ENCODE measurements at places on chromosomes 2 and 18.

DNA sequence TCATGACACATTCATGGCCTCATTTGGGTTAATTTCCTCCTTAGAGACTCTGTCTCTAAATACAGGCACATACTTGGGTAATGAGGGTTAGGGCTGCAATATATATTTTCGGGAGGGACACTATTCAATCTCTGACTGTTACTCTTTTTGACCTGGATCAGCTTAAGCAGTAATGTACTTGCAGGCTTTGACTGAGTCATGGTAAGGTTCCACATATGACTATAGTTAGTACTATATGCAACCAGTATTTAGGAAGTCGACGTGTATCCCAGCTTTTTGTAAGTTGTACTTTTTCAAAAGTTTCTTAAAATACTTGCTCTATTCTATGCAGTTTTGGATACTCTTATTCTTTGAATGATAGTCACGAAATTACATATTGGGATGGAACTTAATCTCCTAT is 37.2 kb upstream of the CDH19 start:
- no peak for DNase-seq

- no peak for DNase-seq
Measured at GRCh38 chr2:70790136-70790828, at the start of gene FIGLA. FIGLA (minus strand) TSS chr2:70790643; CDS start chr2:70790638, 5 bp downstream.

DNA sequence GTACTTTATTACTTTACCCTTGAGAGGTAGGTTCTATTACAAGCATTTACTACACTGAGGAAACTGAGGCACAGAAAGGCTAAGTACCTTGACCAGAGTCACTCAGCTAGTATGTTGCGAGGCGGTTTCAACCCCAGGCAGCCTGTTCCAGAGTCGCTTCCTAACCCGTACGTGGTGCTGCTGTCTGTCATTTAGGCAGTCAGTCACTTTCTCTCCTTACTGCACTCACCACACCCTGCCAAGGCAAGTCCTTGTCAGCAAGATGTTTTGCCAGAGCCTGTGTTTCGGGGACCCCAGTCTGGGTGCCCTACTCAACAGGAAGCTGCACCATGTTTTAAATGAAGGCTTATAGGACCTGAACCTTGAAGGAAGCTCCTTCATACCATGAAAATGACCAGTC is 174.9 kb downstream of the TPGS2 start:
- DNase-seq, result no peak

DNA sequence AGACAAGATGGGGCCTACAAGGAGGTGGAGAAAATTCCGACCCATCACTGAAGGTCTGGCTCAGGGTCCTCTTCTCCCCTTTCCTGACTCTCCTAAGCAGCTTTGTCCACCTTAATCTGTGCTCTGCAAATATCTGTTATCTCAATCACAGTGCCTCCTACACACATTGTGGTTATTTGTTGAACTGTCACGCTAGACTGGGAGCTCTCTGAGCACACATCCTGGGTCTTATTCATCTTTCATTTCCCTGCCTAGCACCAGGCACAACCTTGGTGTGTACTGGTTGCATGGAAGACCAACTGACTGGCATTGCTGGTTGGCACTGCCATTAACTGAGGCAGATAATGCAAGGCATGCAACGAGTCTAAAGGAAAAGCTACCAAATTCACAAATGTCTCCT is 122.9 kb upstream of the ST6GAL2 start:
- DNase-seq, result no peak

GRCh38 chr18:23512641-23513040 is 9.3 kb downstream of the RMC1 start:
- no peak for DNase-seq

All from stimulated activated CD4-positive, alpha-beta T cell treated with anti-CD3 and anti-CD28 coated beads, TNF-alpha, amount 100 ng/mL, for 48 hours (primary cell).